ENCODE measurements at places on chromosomes 1 and 21. TPM values are rescaled to one million over a fixed set of nuclear protein-coding genes. Genes with fewer than 3 reads are reported as not detected.

Gene SLC6A17
- total RNA-seq, result 0.05 TPM

Gene SLC25A34
- total RNA-seq, result 0.76 TPM

Gene MAPKAPK2
- 74.2 TPM for total RNA-seq

Gene ARMH1
- total RNA-seq, result not detected

Gene VHLL
- 0.73 TPM for total RNA-seq

Gene LIN28A
- total RNA-seq, result not detected

Gene ZNF593OS
- not detected for total RNA-seq

Gene KIAA1614
- 2.0 TPM for total RNA-seq

Gene FDPS
- total RNA-seq, result 670 TPM

Gene PRAMEF14
- total RNA-seq, result not detected

Gene SERTAD4
- 11.9 TPM for total RNA-seq

Gene SPATA21
- total RNA-seq, result not detected

Gene CLCA1
- not detected for total RNA-seq

Gene LRRC71
- 1.2 TPM for total RNA-seq

Gene BRDT
- total RNA-seq, result not detected

Gene CCDC17
- 3.6 TPM for total RNA-seq

Gene RIPPLY3
- total RNA-seq, result not detected

Gene NTMT2
- not detected for total RNA-seq

Gene EPHB2
- 69.1 TPM for total RNA-seq

Gene NES
- total RNA-seq, result 269 TPM

Gene ZNF670
- 5.1 TPM for total RNA-seq

Gene EEIG2
- total RNA-seq, result 7.2 TPM

Gene CFHR1
- not detected for total RNA-seq

Gene ANKRD45
- 0.37 TPM for total RNA-seq

Gene RPE65
- not detected for total RNA-seq

Gene HSD3B2
- not detected for total RNA-seq

Gene CAPN9
- total RNA-seq, result not detected

Gene CDCA8
- 43.7 TPM for total RNA-seq

Gene SLC35F3
- total RNA-seq, result not detected

Gene RIMS3
- 0.14 TPM for total RNA-seq

Gene TMEM35B
- total RNA-seq, result 18.7 TPM

Gene NPPA
- not detected for total RNA-seq

Gene REN
- not detected for total RNA-seq

Gene ADIPOR1
- total RNA-seq, result 67.2 TPM

Gene KLF17
- not detected for total RNA-seq

Gene MPZ
- 2.0 TPM for total RNA-seq

Gene TNFRSF9
- 0.22 TPM for total RNA-seq

Gene TMPRSS15
- total RNA-seq, result not detected

Gene FCER1G
- 2.2 TPM for total RNA-seq

Gene THEM5
- not detected for total RNA-seq

Data from endothelial cell of umbilical vein (primary cell).